ENCODE measurements at places on chromosomes 3 and 15.

DNA sequence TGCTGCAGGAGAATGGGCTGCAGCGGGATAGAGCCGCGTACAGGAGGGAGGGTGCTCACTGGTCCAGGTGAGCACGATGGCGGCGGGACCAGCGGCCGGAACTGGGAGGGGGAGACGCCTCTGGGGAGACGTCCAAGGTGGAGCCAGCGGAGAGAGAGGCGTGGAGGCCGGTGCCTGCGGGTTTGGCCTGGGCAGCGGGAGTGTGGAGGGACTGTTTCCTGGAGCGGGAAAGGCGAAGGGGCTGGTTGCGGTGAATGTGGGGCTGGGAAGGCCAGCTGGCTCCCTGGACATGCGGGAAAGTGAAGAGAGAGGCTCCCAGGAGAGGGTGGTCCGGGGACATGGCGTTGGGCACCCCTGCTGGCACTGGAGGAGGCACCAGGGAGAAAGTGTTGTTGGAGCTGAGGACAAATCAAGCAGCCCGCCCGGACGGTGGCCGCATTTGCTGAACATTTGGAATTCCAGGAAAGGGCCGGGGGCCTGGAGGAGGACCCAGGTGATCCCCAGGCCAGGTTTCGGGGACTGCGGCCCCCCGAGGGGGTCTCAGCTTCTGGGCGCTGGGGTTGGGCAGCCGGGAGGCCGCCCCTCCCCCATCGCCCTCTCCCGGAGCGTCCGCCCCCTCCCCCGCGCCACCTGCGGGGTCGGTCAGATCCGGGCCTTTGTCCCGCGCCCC, 34.3 kb downstream of the DNAJB8 start:
- no peak for DNase-seq

DNA sequence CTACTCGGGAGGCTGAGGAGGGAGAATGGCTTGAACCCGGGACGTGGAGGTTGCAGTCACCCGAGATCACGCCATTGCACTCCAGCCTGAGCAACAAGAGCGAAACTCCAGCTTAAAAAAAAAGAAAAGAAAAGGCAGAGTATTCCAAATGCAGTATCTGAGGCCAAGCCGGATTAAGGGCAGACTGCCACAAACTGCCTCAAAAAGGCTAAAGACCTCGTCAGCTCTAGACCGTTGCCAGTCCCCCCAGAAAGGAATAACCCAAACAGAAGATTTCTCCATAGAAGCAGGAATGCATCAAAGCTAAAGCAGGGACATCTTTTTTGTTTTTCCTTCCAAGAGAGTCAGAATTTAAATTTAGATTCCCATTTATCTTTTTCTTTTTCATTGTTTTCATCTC, 72.9 kb downstream of the TM4SF4 start:
- no peak for DNase-seq

- DNase-seq: no peak
These were observed 5.6 kb downstream of the ZNF662 start for GRCh38 chr3:42911551-42911950.

- DNase-seq: no peak
These were observed 7.0 kb downstream of the PAK6 start for GRCh38 chr15:40245666-40246450.

- DNase-seq: no peak
These were observed 201.4 kb downstream of the SSR3 start for GRCh38 chr3:156353563-156353962.

DNA sequence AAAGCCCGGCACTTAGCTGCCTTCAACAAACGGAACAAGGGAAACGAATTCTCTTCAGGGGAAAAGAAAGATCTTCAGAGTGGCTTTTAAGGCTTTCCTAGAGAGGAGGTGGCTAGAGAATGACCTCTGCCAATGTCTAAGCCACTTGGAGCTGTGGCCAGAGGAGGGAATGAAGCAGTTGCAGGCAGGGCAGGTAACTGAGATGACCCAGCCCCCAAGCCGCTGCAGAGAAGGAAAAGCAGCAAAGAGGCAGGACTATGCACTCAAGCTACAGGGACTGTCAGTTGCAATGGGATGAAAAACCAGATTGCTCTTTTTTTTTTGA, 113.5 kb downstream of the SEC22A start:
- no peak for DNase-seq

DNA sequence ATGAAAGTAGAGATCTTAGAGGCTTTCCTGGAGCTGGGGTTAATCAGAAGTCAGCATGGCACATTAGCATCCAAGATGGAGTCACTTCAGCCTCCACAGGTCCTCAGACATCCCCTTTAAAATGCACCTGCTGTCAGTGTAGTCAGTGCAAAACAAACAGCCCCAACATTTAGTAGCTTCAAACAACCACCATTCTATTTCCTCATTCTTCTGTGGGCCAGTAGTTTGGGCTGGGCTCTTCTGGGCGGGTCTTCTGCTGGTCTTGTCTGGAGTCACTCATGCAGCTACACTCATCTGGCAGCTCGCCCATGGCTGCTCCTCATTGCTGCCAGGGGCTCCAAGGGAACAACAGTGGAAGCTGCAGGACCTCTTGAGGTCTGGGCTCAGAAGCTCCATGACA, 99.9 kb downstream of the TLE3 start:
- DNase-seq: no peak

DNA sequence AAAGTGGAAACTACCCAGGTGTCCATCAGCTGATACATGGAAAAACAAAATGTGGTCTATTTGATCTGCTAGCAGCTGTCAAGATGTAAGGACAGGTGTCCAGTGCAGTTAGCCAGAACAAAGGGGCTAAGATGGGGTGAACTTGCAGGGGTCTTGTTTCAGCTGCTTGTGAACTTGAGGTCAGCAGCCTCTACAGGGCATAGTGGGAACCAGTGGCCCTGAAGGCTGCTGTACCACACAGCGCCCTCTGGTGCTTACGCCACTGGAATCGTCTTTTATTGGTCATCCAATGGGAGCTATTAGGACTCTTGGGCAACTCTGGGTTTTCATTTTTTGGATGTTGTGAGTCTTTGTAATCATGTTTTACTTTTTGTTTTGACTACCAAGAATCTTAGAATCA, 62.2 kb upstream of the CTSH start:
- no peak for DNase-seq

GRCh38 chr15:38877471-38877870, 312.9 kb upstream of the RASGRP1 start:
- no peak for DNase-seq

GRCh38 chr3:56851966-56852884, 50.5 kb upstream of the ARHGEF3 start:
- no peak for DNase-seq

DNA sequence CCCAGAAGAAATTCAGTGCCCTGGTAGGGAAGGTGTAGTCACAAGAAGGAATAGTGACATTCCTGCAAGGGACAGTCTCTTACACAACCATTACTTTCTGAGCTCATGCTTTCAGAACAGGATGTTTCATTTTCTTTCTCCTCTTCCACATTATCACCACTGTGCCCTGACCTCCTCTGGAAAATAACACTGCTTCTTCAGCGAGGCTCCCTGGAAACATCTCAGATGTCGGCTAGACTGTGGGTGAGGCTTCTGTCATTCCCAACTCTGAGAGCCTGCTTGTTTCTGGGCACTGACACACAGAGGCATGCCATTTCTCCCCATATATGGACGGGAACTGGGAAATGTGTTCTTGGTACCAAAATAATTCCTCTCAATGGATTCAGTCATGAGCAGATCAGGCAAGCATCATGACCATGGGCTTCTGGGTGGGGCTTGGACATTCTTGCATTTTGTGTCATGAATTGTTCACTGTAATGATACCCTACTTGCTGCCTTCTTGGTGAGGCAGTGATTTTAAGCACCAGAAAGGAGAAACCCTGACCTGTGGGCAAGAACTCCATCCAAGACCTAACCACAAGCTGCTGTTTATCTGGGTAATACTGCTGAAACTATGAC, 14.3 kb upstream of the TNFAIP8L3 start:
- DNase-seq: no peak

DNA sequence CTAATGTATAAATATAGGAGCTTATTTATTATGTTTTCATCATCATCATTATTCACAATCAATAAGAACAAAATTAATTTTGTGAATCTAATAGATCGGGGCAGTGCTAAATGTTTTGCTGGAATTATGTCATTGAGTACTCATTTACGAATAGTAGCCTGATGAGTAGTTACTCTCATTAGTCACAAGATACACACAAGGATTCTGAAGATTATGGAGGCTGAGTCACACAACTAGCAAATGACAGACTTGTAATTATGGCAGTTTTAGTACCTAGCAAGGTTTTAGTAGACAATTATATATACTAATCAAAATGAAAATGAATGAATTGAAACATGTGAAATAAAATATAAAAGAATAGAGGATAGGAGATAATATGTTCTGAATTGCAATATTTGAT, 954.2 kb downstream of the CADM2 start:
- no peak for DNase-seq

- no peak for DNase-seq
These were observed 14.1 kb downstream of the LIPC start for GRCh38 chr15:58445865-58446264.
